ENCODE measurements at places on chromosomes 3 and 15. TPM values are rescaled to one million over a fixed set of nuclear protein-coding genes. Genes with fewer than 3 reads are reported as not detected.

- DNase-seq, result no peak
Observed at GRCh38 chr15:99993262-99993661, 260.0 kb upstream of the LYSMD4 start.

GRCh38 chr15:97143592-97144376 is 813.3 kb downstream of the NR2F2 start:
- no peak for DNase-seq

GRCh38 chr3:42764115-42764514 is 8.9 kb downstream of the CCDC13 start:
- DNase-seq, result no peak

GRCh38 chr3:66101901-66102300 is 63.2 kb upstream of the MAGI1 start:
- no peak for DNase-seq

DNA sequence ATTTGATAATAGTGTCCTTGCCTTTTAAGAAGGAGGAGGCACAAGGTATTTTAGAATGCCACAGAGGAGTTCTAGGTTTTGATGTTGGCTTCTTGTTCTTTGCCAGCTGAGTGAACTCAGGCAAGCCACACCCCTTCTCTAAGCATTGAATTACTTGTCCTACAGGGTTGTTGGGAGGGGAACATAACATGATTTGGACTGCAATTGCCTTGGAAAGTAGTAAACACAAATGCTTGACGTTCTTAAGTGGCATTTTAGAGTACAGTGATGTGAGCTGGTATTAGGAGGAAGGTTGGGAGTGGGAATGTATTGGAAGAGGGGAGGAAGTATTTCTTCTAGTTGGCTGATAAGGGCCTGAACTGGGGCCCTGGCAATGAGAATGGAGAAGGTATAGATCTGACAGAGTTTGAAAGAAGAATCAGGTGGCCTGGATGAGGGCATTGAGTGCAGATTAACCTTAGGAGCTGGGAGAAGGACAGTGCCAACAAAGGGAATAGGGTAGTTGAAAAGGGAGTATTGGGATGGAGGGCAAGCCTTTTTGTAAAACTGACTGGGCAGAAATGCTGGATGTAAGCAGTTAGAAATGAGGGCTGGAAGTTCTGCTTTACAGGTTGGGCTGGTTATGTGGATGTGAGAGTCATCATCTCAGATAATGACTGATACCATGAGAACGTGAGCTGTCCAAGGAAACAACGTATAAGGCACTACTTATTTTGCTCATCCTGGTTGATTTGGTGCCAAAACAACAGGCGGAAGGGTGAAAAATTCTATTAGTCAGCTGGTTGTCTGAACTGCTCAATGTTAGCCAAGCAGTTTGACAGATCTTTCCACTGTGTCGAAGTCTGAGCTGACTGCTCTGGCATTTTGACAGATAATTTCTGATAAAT is 16.7 kb downstream of the KAT2B start:
- DNase-seq, result no peak

- DNase-seq, result peak; percentile 36
Observed at GRCh38 chr3:53083949-53084309, 38.1 kb upstream of the SFMBT1 start.

GRCh38 chr3:64187065-64187959 is 38.0 kb downstream of the PRICKLE2 start:
- DNase-seq, result no peak

DNA sequence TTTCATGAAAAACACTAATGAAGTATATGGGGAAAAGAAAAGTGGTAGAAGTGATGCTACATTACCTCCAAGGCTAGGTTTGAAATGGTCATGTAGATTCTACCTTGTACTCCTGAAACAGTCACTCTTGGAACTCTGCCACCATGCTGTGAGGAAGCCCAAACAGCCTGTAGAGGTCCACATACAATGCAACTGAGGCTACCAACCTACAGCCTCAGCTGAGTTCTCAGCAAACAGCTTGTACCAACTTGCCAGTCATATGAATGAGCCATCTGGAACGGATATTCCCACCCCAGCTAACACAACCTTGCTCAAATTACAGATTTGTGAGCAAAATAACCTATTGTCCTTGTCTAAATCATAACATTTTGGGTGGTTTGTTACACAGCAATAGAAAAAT is 193.5 kb downstream of the ULK4 start:
- DNase-seq, result no peak

DNA sequence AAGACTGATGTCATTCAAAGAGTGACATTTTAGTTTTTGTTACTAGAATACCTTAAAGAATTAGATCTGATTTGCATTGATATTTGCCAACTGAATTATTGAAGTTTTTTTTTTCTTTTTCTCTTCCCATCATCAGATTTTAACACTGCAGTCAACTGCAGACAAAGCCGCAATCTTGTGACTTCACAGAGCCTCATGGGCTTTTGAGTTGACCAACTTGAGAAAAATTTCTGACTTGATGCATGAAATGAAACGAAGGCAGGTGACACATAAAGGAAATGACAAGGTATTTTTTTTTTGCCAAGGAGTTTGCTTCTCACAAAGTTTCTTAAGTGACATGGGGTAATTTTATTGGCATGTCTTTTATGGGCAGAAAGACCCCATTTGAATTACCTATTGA is 383.7 kb downstream of the GAP43 start:
- DNase-seq, result no peak

DNA sequence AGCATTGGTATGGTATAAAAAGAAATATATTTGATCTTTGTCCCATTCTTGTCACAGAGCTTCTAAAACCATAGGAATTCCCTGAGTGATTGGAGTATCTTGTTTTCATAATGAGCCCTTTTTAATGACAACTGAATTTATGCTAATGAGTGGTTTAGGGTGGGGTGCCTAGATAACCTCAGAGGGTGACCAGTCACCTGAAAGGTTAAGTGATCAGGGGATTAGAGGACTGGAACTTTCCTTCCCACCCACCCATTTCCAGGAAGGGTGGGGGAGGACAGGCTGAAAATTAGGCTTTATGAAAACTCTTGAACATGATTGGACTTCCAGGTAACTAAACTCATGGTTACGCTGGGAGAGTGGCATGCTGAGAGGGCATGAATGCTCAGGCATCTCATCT is 8.5 kb downstream of the MFN1 start:
- no peak for DNase-seq

- DNase-seq, result no peak
Observed at GRCh38 chr3:79874646-79875045, 106.8 kb upstream of the ROBO1 start.

DNA sequence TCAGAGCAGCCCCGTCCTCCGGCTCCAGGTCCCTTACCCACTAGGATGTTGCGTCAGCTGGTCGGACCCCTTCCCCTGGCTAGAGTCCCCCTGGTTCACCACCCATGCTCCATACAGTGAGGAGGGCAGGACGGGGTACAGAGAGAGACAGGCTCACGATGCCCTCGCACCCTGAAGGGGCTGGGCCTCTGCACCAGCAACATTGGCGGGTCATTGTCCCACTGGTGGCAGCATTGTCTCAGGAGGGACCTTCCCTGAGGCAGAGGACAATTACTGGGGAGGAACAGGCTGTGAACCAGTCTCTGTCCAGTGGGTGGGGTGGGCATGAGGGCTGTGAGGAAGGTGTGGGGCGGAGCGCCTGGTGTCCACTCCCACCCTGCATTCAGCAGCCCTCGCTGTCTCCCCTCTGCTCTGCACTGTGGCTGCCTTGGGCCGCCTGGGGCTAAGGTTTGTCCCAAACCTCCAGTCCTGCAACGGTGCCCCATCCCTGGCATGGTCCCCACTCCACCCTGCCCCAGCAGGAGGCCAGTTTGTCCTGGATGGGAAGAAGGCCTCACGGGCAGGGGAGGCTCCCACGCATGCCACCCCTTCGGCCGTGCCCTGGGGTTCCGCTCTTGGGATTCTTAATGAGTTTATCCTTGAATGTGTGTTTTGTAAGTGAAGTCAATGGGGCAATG is 48.0 kb upstream of the KLF13 start:
- peak; percentile 43 for DNase-seq

DNA sequence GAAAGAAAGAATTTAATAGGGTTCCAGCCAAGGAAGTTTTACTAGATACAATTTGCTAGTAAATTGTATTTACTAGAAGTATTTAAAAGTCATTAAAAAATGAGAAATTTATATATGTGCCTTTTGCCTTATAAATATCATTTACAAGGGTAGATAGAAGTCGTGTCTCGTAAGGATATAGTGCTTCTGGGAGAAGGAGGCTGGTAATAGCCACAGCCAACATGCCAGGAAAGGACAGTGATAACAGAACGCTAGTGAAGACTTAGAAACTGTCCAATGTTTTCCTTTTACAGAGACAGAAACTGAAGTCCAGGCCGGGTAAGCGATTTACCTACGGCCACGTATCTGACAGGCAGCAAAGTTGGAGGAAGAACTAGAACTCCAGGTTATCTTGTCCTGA is 113.5 kb upstream of the LRRN1 start:
- no peak for DNase-seq

DNA sequence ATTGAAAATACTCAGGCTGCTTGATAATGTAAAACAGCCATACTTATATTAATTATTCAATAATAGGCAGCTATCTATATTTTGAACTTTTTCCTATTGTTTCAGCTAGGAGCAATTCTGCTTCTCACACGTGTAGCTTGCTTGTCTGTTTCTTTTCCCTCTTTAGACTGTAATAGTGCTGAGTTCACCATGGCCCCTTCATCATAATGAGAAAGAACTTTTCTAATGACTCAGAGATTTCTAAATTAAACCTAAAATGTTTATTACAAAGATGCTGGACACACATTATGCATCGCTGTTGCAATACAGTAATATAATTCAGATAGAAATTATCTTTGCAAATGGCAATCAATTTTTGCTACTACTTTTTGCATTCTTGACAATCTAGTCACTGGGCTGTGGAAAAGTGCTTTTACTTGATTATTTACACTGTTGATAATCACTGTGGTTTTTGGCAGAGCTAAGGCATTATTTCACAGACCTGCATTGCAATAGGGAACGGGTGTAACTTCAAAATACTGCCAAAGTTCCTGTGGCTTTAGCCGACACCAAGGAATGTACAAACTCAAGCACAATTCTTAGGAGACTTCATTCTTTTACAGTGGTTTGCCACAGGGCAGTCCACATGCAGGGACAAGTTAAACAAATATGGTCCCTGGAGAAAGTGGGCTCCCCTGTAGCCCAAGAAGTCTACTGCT is 281.0 kb upstream of the TBL1XR1 start:
- peak; percentile 56 for DNase-seq

Gene ABHD10
- total RNA-seq, result 26.6 TPM

Gene DUOXA2
- not detected for total RNA-seq

Gene IREB2
- total RNA-seq, result 25.1 TPM

Gene GALNT15
- total RNA-seq, result 2.7 TPM

Gene HRH1
- 0.50 TPM for total RNA-seq
